Stimulated activated CD4-positive, alpha-beta T cell treated with anti-CD3 and anti-CD28 coated beads, Interleukin-4, amount 100 ng/mL, for 4 hours (primary cell): ENCODE measurements at places on chromosomes 5 and 9.

DNA sequence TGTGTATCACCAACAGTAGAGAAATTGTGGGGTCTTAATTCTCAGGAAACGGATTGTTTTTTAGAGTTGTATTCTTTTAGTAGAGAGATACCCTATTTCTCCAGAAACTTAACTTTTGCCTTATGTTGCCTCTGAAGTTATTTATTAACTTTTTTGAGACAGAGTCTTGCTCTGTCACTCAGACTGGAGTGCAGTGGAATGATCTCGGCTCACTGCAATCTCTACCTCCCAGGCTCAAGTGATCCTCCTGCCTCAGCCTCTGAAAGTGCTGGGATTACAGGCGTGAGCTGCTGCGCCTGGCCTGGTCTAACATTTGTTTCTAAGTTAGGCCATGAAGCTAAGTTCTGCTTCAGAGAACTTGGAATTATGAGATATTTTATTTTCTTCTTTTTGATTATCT, 75.0 kb downstream of the CFAP95 start:
- no peak for DNase-seq

GRCh38 chr9:77935974-77936373, 95.6 kb downstream of the GNAQ start:
- DNase-seq = no peak

GRCh38 chr9:38032266-38033110, 36.5 kb downstream of the SHB start:
- no peak for DNase-seq

GRCh38 chr9:93471124-93471523, 17.7 kb upstream of the FAM120AOS start:
- DNase-seq = no peak

DNA sequence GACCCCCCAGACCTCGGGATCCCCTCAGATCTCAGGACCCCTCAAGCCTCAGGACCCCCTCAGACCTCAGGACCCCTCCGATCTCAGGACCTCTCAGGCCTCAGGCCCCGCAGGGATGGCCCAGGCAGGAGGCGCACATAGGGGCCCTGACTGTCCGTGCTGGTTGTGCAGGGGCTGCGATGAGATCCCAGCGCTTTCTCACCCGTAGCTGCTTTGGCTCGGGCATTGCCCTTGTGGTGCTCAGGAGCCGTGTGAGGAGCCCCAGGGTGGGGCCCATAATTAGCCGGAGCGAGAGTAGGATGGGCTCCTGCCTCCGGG, 680 bp upstream of the LPCAT1 start:
- no peak for DNase-seq

DNA sequence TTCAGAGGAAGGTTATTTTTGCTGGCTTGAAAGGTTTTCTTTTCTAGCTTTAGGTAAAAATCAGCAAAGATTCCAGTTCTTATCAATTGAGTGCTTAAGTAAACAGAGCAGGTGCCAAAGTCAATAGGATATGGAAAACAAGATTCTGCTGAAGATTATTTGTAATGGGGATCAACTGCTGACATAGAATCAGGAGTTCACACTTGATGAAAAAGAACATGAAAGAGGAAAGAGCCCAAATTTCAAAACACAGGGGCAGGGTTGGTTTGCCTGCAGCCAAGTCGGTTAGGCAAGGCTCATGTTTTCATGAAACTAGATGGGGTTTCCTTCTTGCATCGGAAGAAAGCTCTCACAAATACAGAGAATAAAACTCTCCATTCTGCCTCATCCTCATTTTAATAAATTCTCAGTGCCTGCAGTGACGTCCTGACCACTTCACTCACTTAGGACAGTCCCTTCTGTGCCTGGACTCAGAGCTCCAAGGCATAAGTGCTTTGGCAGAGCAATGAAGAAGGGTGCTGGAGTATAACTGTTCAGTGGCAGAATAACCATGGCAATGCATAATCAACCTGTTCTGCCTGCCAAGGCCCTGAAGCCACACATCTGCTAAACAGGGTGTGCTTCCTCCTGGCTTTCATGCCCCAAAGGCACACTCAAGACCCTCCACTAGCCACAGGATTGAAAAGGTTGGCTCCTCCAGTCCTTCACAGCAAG, 179.6 kb downstream of the GNAQ start:
- DNase-seq = no peak

DNA sequence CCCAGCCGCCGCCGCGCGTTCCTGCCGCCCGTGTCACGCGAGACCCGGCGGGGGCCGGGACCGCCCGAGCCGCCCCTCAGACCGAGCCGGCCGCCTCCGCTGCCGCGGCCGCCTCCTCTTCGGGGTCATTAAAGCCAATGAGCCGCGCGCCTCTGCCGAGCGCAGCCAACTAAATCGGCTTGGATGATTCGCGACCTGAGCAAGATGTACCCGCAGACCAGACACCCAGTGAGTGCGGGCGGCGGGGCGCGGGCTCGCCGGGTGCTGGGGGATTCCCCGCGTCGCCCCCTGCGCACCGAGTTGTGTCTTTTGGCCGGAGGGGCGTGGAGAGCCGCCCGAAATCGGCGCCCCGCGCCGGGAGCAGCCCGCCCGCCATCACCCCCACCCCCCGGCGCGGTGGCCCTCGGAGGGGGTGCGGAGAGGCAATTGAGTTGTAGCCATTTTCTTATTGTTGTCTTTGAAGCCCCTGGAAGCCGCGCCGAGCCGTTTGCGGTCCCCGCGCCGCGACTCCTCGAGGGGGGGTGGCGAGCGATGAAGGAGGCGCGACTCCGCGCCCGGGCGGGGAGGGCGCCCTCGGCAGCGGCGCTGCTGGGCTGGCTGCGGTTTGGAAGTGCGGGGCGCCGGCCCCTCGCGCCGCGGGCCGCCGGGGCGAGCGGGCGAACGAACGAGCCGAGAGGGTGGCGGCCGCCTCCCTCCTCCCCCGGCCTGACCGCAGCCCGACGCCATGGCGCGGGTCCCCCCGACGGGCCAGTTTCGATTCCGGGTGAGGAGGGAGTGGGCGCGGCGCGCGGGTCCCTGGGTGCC, 1.0 kb downstream of the TLE4 start:
- DNase-seq = peak; percentile 50

GRCh38 chr5:173915310-173916014, 27.3 kb downstream of the CPEB4 start:
- no peak for DNase-seq

DNA sequence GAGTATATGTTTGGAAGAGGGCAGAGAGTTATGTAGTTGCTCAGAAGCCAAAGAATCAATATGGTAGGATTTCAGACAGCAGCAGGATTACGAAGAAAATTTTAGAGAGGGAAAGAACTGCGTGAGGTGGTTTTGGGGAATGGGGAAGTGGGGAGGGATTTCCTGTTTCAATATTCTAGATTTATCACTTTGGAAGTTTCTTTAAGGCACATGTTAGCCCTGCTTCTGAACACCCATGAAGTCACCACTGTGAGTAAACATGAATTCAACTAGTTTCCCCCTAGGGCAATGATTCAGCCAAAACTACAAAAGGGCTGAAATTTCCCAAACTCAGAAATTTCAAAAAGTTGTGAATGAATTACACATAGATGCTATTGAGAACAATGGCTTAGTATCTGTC, 132.2 kb downstream of the EBF1 start:
- DNase-seq = no peak

DNA sequence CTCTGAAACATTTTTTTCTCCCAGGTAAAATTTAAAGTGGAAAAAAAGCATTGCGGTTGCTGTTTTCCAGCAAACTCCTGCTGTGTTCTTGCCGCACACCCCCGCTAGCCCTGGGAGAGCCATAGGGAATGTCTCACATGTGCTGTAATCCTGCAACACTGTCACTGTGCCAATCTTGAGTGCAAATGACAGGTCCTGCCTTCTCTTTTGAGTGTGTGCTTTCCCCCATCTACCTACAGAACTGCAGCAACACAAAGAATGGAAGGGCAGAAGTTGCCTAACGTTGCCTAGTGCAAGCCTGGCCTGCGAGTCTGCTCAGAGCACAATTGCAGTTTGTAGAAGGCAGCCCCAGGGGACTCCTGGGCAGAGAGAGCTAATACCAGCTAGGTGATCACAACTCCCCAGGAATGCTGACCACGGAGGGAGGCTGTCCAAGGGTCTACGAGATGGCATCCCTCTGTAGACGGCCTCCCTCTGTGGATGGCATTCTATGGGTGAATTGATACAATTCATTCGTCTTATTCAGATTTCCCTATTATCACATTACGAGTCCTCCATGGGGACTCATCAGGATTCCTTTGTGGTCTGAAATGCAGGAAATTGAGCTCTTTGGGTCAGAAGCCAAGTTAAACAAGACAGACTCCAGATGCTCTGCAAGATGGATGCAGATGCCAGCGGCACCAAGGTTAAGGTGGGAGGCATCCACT, 172.6 kb upstream of the S1PR3 start:
- no peak for DNase-seq

GRCh38 chr9:88641456-88642240, 106.7 kb downstream of the NXNL2 start:
- no peak for DNase-seq

GRCh38 chr5:154298065-154298464, 107.5 kb downstream of the GALNT10 start:
- DNase-seq = no peak

DNA sequence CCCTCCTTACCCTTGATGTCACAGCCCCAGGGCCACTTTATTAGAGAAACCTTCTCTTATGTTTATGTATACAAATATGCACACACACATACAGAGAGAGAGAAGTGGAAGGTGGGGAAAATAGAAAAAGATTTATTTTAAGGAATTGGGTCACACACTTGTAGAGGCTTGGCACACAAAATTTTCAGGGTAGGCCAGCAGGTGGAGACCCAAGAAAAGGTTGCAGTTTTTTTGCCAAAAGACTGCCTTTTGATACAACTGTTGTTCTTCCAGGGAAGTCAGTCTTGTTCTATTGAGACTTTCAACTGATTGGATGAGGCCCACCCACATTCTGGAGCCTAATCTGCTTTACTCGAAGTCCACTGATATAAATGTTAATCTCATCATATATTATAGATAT, 131.1 kb upstream of the PPP1R2B start:
- DNase-seq = no peak

- no peak for DNase-seq
Observed at GRCh38 chr9:136455043-136456002, 15.7 kb upstream of the INPP5E start.

GRCh38 chr5:31027721-31028120, 165.8 kb upstream of the CDH6 start:
- DNase-seq = no peak

DNA sequence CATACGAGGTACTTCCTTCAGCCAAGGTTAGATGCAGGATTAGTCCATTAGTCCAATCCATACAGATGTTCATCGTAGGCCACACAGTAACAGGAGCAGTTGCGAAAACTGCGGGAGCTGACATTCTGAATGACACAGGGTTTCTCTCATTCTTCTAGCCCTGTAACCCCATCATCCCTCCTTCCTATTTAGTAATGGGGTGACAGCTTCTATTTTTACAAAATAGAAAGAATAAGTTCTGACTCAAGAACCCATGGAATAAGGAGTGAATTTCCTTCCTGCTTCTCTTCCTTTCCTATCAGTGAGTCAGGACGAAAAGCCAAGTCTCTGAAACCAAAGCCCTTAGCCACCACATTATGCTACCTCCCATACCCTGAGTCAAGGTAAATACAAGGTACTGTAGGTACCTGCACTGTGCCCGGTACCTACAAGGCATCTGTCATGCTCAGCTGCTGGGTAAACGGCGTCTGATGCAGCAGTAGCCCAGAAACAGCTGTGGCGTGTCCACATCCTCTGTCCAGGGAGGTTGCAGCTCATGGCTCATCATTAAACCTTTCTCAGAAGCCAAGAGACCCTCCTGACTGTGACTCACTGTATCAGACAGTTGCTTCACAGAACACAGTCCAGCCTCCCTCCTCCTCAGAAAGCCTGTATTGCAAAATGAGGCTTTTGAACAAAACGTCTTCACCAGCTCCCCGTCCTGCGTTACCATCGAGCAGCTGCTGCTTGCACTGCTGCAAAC, 84.2 kb downstream of the ESM1 start:
- DNase-seq = no peak

- DNase-seq = no peak
Observed at GRCh38 chr9:1332156-1332555, 282.0 kb downstream of the DMRT2 start.

DNA sequence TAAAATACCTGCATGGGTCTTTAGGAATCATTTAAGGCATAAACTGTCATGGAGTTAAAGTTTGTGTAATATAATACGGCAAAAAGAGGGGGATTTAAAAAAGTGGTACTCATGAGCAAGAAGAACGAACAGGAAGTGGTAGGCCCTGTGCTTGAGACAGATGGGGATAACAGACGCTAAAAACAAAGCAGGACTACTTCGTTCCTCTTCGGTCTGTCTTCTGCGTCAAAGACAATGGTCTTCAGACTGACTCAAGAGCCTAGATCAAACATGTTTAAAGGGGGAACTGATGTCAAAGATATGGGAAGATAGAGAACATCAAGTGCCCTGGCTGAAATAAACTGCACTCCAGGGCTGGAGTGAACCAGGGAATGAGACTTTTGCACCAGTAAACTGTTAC, 59.8 kb upstream of the RFX3 start:
- DNase-seq = no peak

- no peak for DNase-seq
Observed at GRCh38 chr5:42772265-42772993, 15.8 kb downstream of the CCDC152 start.

DNA sequence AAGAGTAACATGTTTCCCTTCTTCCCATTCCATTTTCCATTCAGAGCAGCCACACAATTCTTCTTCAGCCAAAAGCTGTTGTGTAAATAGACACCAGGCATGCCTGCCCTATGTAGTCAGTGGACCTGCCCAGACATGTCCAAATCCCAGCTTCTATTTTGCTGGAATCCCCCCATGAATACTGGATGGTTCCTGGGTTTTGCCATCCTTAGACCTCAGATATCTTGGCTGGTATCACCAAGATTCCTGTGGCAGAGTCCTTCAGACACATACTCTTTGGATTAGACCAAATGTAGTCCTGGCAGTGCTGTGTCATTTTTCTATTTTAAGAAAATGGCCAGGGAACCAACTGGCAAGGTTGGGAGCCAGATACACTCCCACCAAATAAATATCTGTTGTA, 10.3 kb downstream of the FST start:
- DNase-seq = no peak

GRCh38 chr9:36744678-36745077, 172.0 kb downstream of the MELK start:
- no peak for DNase-seq

DNA sequence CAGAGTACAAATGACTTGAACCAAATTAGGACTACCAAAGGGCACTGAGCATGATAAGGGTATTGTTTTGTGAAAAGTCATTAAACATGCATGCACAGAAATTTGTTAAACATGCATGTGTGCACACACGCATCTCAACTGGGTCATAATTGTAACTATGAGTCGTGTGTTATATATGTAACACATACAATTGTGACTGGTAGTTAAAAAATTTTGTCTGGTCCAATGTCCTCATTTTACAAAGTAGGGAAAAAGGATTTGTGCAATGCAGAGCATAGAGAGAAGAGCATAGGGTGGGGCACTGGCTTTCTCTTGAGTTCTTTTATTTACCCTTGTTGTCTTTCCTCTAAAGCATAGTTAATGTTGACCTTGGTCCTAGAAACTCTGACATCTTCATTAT, 19.3 kb upstream of the IGFBPL1 start:
- DNase-seq = no peak

- no peak for DNase-seq
Observed at GRCh38 chr5:21802869-21803490, 1050.2 kb downstream of the CDH12 start.
